ENCODE measurements at places on chromosomes 6 and 20. TPM values are rescaled to one million over a fixed set of nuclear protein-coding genes. Genes with fewer than 3 reads are reported as not detected.

Gene BCLAF1
- total RNA-seq: 188 TPM

Gene NKX2-4
- 5.1 TPM for total RNA-seq

Gene SMOC2
- 140 TPM for total RNA-seq

Gene ENPP3
- 1.6 TPM for total RNA-seq

Gene HLA-F
- 28.1 TPM for total RNA-seq

Gene GLP1R
- 0.31 TPM for total RNA-seq

Gene RUNX2
- total RNA-seq: 2.9 TPM

Gene CTSA
- 112 TPM for total RNA-seq

Gene OR2J3
- total RNA-seq: 2.9 TPM

Gene CNBD2
- 28.3 TPM for total RNA-seq

- no peak for DNase-seq
These were observed 24.2 kb upstream of the ZNF318 start for GRCh38 chr6:43393602-43394001.

DNA sequence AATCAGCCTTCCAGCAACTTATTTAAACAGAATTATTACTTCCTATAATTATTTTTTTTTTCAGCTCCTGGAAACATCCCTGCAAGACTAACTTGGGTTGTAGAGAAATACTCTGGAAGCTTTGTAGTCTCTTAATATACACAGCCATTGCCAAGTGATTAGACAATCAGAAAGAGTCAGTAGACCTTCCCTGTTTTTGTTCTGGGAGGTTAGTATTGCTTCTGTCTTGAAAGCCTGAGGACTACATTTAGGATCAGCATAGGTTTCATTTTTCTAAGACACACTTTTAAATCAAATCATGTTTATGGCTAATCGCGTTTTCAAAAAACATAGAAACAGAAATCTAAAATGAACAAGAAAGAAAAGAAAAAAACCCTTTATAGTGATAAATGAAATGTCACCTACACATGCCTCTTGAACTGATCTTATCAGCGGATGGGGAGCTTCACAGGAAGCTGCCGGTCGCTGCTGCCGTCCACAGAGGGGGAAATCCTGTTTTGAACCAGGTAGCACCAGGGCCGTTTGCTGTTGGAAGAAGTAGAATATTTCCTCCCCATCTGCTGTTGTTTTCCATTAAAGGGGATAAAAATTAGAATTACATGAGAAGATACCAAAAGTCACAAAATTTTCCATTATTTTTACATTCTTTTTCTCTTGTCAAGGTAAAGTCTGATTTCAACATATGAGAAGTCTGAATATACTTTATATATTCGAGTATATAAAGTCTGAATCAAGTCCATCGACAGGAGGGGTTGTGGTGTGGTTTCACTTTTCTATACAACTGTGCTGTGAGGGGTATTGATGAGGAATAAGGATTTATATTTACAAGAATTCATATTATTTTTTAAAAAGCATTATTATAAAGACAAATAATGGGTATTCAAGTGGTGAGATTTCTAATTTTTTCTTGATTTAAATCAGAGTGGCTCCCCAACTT, 94.6 kb downstream of the ARMC2 start:
- DNase-seq: no peak

DNA sequence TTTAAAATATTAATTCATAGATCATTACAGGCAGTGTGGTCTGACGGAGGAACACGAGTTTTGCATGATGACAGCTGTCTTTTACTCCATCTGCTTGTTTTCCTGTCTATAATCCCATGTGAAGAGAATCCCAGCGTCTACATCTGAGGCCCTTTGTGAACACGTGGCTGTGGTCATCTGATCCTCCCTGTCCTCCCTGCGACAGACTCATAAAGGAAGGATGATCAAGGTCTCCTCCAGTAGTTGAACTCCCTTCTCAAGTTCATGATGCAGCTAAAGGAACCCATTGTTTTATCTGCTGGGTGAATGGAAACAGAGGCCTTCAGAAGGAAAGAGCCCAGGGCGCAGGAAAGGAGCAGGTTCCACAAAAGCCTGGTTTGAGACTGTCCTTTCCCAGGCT, 435.8 kb upstream of the JARID2 start:
- DNase-seq: no peak

- DNase-seq: peak; percentile 49
These were observed 30.1 kb downstream of the PCMT1 start for GRCh38 chr6:149779644-149779963.

DNA sequence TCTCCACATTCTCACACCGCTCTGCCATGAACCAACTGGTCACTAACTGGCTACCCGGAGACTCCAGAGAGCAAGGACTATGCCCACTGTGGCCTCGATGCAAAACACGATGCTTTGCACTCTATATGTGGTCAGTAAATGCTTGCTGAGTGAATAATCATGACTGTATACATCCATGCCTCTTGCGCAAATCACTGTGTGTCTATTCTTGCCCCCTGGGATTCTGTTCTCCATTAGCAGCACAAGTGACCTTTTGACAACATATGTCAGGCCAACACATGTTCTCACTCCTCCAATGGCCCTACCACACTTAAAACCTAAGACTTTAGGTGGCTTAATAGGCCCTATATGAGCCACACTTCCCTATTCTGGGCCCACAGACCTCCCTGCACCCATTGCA, 16.9 kb downstream of the KIF16B start:
- no peak for DNase-seq

- DNase-seq: no peak
These were observed 521.9 kb downstream of the PKHD1 start for GRCh38 chr6:51565472-51565871.

DNA sequence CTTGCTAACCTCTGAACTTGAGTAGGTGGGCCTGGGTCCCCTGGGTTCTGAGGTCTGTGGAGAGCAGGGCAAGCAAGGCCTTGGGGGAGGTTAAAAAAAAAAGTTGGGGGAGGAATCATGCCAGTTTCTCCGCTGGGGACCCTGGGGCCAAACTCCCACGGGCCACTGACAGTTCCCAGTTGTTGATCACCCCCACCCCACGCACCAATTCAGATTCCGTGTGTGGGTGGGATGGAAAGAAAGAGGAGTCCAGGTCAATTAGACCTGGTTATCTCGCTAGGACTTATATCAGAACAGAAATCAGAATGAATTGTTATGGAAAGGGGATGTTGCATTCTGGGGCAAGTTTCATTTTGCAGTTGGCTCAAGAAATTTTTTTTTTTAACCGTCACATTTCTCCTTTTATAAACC, 46.7 kb upstream of the SUPT3H start:
- no peak for DNase-seq

- DNase-seq: no peak
These were observed 179.6 kb downstream of the SMOC2 start for GRCh38 chr6:168620578-168620977.

DNA sequence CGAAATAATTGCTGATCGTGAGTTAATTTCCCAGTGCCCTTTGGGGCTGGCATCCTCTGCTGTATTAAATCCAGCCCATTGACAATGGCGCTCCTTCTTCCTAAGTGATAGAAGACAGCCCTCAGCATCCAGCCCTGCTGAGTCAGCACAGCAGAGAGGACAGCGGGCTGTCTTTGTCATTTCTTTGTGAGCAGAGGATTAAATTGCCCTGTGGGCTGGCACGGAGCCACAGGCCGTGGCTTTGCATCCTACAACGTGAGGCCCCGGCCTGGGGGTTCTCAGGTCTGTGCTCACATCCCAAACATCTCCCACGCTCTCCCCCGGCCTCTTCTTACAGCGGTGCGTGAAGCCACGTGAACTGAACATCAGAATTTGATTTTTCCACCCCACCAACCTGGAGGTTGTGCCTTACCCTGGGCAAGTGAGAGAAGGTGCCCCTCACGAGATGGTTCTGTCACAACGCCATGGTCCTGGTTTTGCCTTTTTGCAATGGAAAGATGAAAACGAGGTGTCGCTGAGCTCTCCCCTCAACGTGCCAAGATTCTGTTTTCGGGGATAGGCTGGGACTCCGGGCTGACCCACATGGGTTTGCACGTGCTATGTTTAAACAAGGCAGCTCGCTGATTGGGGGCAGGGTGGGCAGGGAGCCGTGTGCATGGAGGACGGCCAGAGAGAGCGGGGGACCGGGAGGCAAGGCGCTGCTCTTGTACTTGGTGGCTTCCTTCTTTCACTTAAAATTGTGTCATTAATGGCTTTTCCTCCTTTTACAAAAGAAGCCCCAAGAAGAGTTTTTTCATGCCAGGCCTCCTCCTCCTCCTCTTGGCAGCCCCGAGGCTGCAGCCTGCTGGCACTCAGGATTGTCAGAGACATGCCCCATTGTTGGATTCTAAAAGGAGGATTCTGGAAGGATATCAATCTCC, 19.5 kb downstream of the CDH4 start:
- no peak for DNase-seq

GRCh38 chr6:149318581-149319286, 1.2 kb downstream of the TAB2 start:
- DNase-seq: peak; percentile 25

GRCh38 chr20:39588148-39588757, 626.1 kb downstream of the DHX35 start:
- DNase-seq: no peak

DNA sequence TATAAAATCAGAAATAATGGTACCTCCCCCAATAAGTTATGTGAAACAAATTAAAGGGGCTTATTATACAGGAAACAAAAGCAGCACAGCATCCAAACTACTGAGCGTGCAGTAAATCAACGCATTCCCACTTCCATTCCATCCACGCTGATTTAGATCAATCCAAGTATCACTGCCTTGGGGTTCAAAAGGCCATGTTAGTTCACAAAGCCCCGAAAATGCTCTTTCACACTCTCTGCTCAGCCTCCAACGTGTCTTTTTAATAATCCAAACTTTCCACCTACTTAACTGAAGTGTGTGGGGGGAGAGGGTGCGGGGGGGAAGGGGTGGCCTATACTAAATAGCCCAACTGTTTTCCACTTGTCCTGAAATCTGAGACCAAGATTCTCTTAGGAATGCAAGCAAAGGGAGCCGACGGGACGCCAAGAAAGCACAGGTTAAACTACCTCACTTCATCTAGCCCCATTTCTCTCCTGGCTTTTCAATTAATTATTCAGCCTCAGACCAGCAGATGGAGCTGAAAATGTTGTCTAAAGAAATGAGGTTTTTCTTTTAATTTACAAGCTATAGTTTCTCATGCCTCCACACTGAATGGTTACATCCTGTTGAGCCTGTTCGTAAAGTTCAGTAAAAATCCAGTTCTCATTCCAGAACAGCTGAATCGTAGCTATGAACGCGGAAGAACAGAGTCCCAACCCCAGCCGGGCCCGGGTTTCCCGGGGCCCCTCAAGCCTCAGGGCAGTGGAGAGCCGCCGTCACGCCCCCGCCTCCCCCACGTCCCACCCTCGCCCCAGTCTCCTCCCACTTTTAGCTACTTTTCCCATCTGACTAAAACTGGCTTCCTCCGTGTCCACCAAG, 1.0 kb upstream of the NXT1 start:
- DNase-seq: peak; percentile 90

GRCh38 chr20:6765469-6766058, 1.9 kb upstream of the BMP2 start:
- DNase-seq: peak; percentile 28

- DNase-seq: no peak
These were observed 200.0 kb upstream of the SGK1 start for GRCh38 chr6:134517868-134518267.

DNA sequence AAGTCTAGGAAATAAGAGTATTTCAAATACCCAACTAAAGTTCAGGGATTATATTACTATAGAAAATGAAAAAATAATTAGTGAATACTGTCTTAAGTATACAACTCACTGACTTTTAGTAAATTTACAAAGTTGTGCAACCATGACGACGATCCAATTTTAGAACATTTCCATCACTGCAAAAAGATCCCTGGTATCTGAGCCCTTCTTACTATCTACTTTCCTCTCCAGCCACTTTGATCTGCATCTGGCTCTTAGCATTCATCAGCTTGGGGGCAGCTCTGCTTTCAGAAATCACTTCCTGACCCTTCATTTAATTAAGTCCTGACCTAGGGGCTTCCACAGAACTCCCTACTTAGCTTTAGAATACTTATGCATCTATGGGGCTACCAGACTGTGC, 38.2 kb upstream of the RBL1 start:
- no peak for DNase-seq

- no peak for DNase-seq
These were observed 291.6 kb downstream of the SOX4 start for GRCh38 chr6:21885111-21885510.

DNA sequence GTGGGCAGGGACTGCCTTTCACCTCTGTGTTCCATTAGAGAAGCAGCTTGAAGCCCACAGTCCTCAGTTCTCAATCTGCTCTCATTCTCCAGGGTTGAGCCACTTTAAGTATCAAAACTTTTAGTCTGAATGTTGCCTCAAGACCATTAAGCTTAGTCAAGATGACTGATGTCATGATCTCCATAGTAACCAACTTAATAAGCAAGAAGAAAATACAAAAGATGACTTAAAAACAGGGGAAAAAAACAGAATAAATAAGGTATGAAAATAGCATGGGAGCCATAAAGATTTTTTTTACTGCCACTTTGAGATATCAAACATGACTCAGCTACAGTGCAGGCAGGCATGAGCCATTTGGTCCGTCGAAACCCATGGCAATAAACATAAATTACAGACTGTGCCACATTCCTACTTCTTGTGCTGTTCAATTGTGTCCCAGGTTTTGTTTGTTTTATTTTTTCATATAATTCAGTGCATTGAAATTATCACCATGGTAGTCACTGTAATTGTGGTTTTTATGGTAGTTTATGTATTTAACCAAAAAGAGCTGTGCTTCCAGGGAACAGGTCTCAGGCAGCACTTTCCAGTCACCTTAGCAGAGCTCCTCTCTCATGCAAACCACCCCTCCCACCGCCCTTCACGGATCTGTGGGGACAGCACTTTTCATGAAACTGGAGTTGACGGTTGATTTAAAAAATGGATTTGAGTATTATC, 156.5 kb upstream of the INSM1 start:
- DNase-seq: no peak

Data from testis (tissue), 5 donors.